Erythroblast (primary cell): ENCODE measurements at places on chromosomes 2 and 18.
A peak's percentile ranks its signal among the peaks of the same experiment; 100 is the strongest.

GRCh38 chr2:205712508-205712907 lies 30.2 kb downstream of the NRP2 start:
- DNase-seq: no peak

DNA sequence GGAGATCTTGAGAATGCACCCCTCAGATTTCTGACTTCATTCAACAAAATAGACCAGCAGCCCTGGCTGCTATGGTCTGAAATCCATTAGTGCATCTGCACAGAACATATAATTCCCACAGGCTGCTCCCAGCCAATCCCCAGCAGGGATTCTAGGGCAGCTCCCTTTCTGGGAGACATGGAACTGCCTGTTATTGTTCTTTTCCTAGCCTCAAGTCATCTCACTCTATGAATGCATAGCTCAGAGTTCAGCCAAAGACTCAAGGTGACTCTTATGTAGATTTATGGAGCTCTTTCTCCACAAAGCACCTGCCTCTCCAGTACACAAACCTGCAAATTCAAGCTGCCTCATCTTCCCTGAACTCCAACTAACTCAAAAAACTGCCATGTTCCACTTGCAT lies 241.9 kb downstream of the WDPCP start:
- DNase-seq: no peak

DNA sequence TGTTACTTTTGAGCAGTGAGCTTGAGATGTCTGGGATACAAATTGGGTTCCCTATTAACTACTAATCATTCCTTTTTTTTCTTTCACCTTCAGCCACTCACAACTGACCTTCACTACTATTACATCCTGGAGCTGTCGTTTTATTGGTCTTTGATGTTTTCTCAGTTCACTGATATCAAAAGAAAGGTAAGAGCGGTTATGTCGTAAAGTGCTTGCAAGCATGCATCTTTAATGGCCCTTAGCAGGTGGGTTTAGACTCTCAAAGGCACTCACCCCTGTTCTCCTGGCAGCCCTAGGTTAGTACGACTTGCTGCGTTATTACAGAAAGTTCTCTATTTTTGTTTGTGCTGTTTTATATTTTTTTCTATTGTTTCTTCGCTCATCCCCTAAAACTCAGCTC lies 107.6 kb upstream of the NOSTRIN start:
- no peak for DNase-seq

GRCh38 chr18:23945416-23946079 lies 69.0 kb upstream of the TTC39C start:
- DNase-seq: no peak

DNA sequence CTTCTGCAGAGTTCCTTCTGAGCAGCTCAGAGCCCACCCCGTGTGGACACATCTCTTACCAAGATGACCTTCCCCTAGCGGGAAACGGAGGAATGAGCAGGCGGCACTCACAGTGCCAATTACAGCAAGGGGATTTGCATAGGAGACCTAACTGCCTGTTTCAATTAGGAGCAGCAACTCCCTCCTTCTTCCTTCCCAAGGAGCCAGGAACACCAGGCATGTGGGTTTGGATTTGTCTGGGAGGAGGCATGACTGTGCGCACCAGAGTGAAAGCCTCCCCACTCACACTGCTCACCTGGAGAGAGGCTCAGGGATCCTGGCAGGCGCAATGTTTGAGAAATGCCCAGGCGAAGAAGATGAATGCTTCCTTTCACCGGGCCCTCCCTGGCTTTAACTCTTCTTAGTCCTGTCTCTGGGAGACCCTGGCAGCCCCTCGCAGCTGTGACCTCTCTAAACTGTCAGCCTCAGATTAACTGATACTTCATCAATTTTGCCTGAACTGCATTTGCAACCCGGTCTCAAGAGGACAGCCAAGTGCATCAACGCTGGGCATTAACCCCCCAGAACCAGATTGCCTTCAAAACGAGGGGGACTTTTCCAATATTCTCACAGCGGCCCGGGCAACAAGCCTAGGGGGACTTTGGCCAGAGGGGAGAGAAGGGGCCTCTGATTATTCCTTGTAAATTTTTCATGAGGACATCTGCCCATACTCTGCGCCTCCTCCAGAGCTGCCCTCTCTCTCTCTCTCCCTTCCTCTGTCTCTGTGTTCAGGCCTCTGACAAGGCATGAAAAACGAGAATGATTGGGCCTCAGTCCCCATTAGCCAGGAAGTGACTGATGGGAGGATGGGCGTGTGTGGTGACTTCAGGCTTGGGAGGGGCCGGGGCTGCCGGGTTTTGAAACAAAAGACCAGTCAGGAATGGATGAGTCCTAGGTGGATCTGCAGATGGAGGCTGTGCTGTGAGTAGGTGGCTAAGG lies 93.8 kb downstream of the CMPK2 start:
- no peak for DNase-seq

DNA sequence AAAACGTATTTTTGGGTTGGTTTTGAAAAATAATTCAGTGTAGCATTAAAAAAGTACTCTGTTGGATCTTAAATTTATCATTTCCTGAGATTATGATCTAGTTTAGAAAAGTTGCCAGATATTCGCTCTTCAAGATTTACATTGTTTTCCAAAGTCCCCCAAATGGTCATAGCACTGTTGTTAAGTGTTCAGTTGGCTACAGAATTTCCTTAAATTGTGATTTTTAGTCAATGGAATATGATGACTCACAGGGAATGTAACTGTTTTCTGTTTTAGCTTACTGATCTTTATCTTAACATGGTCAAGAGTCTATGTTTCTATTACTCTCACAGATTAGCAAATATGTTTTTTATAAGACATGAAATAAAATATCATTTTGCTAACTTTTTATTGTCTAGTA lies 23.2 kb downstream of the PLCL1 start:
- DNase-seq: no peak

GRCh38 chr18:22977847-22978701 lies 44.9 kb downstream of the RBBP8 start:
- DNase-seq: no peak

- no peak for DNase-seq
Measured at GRCh38 chr18:56576826-56577573, 61.4 kb downstream of the TXNL1 start.

DNA sequence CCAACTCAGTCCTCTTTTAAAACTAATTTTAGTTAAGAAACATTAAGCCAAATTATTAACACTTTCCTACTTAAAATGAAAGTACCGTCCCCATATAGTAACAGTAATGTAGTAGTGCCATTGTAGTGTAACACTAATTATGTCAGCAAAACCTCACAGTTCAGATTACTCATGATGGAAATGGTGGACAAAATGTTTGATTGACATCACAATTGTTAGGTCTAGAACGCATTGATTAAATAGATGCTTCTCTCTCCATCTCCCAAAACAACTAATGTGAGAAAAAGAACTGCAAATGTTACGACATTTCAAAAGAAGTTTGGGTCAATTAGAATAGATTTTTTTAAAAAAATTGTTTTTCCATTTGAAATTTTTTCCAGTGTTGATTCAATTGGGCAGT lies 1.2 kb upstream of the ATF2 start:
- no peak for DNase-seq

DNA sequence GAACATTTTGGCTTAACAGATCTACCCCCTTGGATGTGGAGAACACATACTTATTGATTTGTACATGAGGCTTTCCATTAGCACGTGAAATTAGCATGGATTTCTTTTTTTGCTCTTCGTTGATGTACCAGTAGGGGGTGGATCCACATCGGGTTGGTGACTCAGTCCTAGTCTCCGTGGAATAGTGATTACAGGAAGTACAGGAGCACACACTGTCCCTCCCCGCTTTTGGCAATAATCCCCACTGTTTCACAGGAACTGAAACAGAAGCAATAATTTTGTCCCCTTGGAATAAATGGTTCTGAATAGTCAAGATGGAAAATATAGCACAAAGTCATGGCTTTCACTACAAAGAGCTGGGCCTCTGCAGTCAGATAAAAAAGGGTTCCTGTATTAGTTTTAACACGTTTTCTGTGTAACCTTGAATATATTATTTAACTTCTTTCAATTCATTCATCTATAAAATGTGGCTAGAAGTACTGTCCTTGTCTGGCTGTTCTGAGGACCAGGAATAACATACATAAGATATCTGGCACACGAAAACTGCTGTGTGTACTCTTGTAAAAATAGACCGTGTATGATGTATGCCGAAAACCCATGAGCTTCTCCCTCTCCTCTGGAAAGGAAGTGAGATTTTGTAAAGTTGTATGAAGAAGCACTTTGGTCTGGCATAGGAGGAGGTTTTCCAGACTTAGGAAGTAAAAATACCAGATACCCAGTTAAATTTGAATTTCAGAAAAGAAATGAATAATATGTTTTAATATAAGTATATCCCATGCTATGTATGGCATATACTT lies 229.2 kb downstream of the GALR1 start:
- DNase-seq: no peak

GRCh38 chr18:13910986-13911385 lies 4.3 kb downstream of the MC2R start:
- DNase-seq: no peak

GRCh38 chr2:109168716-109169115 lies 39.7 kb downstream of the SH3RF3 start:
- DNase-seq: no peak

GRCh38 chr2:137369106-137369505 lies 595.2 kb upstream of the HNMT start:
- no peak for DNase-seq

DNA sequence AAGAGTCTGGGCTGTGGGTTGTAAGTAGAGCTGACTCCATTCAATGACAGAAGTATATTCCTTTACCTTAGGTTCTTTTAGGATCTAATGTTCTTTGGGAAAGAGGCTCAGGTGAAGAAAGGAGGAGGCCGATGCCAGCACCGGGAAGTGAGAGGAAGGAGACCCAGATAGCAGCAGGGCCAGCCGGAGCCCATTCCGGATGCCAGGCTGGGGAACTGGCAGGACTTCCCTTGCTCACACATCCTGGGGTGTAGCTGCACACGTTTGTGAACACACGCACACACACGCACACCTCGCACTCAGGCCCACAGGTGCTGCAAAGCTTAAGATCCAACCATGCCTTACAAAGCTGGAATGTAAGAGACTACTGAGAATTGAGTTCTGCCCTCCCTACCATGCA lies 95.8 kb upstream of the SMAD2 start:
- DNase-seq: no peak

- DNase-seq: peak; percentile 25
Measured at GRCh38 chr2:108591163-108591562, 56.9 kb downstream of the LIMS1 start.

DNA sequence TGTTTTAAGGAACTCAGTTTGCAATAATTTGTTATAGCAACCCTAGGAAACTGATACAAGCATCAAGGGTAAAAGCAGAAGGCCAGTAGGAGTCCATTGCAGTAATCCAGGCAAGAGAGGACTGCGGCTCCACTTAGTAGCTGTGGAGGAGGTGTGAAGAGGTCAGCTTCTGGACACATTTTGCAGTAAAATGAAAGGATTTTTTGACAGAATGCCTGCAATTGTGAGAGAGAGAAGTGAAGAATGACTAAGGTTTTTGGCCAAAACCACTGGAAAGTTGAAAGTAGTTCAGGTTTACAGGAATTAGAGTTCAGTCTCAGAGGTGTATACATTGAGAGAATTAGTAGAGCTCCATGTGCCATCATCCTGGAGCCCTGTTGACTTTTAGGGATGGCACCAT lies 129.5 kb downstream of the RHBDD1 start:
- DNase-seq: no peak

DNA sequence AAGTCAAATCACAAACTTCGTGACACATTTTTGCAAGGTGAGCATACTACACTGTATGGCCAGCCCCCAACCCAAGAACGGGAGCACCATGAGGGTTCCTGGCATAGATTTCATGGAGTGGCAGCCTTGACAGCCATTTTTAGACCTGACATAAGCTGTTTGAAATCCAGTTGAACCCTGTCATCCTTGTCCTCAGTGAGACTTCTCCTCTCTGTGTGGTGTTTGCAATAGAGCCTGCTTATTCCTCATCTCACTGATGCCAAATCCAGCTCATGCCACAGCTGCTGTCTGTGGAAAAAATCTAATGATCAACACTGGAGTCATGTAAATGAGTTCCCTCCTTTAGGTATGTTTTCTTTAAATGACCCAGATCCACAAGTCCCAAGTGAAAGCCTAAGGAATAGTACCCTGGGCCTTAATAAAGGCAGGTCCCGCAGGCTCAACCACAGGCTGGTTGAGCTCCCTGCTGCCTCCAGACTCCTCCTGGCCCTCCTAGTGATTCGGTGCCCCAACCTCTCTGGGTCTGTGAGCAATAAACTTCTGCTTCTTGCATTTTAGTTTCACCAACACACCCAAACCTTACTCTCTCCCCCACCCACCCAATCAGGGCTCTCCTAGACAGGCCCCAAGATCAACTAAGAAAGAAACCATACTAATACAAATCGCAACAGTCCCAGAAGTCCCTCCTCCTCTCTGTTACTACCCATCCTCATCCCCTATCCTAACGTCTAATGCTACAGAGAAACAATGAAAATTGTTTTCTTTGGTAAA lies 8.4 kb upstream of the CREG2 start:
- DNase-seq: no peak

- DNase-seq: no peak
Measured at GRCh38 chr2:111017909-111018308, 102.8 kb upstream of the BCL2L11 start.
